GDM1 (cell line): ENCODE measurements at places on chromosomes 3 and 15.
A peak's percentile ranks its signal among the peaks of the same experiment; 100 is the strongest.

DNA sequence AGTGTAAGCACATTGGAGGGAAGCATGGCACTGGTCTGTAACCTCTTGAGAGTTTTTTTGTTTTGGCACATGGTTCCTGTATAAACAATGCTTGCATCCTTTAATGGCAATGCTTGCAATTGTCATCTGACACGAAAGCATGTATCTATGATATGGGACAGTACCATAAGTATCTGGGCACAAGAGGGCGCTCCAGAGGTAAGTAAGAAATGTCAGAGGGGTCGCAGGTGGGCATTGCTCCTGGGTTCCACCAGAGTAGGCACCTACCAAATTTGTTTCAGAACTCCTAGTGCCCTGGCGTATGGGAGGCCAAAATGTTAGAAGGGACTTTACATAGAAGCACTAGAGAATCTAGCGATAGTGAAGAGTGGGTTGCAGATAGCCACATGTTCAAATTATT, 58.7 kb upstream of the BCHE start:
- peak; percentile 8 for DNase-seq

- DNase-seq: no peak
These were observed 33.0 kb downstream of the KBTBD8 start for GRCh38 chr3:67030785-67031740.

DNA sequence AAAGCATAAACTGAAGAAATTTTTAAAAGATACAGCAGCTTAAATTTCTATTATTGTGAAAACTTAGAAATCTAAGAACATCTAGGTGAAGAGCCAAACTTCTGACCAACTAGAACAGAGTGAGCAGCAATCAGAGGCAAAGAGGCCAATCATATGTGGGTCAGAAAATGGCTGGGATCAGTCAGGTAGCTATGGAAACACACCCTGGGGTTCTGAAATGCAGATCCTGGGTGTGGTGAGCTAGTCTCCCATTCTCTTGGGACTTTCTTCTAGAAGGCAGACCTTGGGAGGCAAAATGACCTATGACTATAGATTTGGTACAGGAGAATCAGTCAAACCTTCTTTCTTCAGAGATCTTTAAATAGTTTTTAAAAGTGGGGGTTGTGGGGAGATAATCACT, 385.8 kb downstream of the TBC1D5 start:
- DNase-seq: no peak

DNA sequence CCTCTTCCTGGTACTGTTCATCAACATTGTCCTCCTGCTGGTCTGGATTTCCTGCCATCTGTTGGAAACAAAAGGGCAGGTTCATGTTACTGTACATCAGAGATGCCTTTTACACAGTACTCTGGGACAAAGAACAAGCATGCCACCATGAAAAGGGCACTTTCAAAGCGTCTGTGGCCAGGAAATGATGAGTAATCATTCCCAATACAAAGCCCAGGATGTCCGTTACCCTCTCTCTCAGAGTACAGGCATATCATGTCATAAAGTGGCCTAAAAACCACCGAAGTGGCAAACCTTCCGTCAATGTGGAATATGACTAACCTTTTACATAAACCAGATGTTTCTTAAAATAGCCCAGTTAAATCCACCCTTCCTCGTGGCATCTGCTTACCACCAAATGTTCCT, 71.2 kb downstream of the GOLIM4 start:
- peak; percentile 72 for DNase-seq

DNA sequence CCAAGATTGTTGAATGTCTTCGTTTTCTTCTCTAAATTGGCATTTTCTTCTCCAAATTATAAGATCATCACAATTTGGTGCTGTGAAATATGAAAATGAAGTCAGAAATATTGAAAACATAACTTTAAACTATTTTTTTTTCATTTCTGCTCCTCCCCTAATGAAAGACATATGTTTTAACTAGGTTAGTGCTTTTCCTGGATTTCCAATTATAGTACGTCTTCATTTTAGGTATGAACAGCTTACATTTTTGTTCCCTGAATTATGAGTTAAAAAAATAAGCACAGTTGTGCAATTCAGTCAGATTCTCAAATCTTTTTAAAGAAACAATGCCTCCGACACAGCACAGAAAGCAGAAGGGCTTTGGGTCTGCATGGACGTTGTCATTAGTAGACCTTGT, 83.5 kb upstream of the CFAP20DC start:
- no peak for DNase-seq

DNA sequence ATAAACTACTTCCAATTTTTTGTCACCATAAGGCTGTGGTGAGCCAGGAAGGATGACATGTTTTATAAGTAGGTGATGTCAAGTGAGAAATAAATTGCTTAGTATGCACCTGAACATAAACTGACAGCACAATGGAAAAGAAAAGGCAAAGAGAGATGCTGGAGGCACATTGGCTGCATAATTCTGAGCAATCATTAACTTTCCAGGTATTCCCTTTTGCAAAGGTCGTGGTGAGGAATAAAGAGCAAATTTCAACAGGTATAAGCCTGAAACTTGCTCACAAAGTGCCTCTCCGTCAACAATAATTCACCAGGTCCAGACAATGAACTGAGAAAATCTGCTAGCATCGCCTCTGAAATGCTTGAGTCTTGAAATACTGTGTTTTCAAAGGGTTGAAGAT, 48.2 kb downstream of the ITGB5 start:
- DNase-seq: no peak

GRCh38 chr3:100087198-100087597, 27.1 kb downstream of the FILIP1L start:
- no peak for DNase-seq

GRCh38 chr15:63500265-63501250, 3.8 kb upstream of the USP3 start:
- DNase-seq: no peak

GRCh38 chr3:108380128-108380795, 83.9 kb downstream of the HHLA2 start:
- no peak for DNase-seq

GRCh38 chr3:52406791-52407510, 38.0 kb downstream of the SEMA3G start:
- no peak for DNase-seq

GRCh38 chr3:129106866-129107565, 14.6 kb downstream of the RAB43 start:
- DNase-seq: no peak

DNA sequence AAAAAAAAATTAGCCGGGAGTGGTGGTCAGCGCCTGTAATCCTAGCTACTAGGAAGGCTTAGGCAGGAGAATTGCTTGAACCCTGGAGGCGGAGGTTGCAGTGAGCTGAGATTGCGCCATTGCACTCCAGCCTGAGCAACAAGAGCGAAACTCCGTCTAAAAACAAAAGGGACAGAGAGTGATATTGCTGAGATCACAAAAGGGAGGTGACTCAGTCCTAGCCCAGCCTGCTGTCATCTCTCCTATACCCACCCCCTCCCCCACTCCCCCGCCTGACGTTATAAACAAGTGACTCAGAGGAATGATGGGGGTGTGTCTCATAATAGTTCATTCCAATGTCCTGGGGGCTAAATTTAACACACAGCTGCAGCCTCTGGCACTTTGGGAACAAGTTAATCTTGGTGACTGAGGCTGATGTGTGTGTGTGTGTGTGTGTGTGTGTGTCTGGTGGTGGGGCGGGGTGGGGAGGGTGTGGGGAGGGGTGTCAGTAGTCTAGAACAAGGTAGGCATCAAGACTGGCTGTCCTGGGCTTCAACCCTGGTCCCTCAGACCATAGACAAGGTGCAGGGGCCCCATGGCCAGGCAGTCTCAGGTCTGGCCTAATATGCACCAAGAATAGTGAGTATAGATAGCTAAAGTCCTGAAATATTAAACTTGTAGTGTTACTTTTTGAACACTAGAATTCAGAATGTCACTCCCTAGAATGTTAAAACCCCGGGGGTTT, 1.3 kb upstream of the KLHL40 start:
- no peak for DNase-seq

DNA sequence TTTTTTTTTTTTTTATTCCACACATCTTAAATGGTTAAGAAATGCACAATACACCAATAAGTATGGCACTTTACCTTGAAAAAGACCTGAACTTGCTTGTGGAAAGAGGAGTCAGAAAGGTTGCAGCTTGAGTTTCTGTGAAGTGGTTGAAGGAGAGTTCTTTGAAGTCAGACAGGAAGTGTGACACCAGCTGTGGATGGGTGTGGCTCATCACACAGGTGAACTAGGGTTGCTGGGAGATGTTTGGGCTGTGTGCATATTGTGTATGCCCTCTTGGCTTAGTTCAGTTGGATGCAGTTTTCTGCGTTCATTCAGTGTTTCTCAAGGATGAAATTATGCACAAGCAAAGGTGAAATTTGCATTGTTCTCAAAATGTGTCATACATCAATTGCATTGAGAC, 6.3 kb downstream of the AEN start:
- DNase-seq: no peak

DNA sequence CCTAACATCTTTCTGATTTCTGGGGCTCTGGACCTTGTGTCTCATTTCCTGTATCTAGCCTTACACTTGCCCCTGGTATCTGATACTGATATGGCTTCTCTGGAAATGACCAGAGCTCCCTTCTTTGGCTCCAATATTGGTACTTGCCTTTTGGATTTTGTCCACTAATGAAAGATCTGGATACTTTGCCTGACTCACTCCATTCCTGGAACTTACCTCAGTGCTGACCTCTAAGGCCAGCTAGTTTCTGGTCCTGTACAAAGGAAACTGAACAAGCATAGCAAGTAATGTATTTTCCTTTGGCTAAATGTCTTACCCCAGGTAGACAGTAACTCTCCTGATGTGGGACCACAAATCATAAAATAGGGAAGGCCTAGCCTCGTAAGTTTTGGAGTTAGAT, 93.8 kb upstream of the SLC4A7 start:
- no peak for DNase-seq

GRCh38 chr3:132966374-132966773, 71.8 kb upstream of the TMEM108 start:
- DNase-seq: no peak

DNA sequence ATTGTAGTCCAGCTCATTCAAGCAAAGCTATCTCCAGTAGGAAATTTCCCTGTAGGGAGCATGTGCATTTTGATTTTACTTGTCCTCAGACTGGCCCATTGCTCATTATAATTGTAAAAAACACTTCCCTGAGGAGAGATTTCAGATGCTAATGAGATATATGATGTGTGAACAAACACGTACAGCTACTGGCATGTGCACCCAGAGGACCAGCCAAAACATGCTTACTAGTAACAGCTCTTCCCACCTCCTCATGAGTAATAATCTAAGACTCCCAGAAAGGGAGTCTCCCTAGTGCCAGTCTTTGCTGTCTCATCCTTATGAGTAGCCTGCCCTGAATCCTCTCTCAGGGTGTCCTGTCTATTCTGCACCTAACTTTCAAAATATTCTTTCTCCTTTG, 43.4 kb downstream of the FBXO22 start:
- DNase-seq: no peak

DNA sequence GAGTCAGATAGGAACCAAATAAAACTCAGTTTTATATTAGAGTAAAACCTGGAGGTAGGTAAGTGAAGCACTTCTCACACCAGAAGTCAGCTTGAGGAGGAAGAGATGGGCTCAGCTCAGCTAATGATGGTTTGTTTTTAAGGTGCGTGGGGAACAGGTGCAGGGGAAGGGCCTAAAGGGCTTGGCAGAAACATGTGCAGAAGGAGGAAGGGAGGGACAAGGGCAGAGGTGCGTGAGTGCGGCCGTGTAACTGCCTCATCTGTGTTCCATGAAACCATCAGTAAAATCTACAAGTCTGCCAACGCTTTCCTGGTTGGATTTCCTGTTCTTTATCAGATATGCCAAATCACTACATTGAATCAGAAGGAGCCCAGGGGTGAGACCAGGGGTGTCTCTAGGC, 19.9 kb downstream of the FYCO1 start:
- no peak for DNase-seq

DNA sequence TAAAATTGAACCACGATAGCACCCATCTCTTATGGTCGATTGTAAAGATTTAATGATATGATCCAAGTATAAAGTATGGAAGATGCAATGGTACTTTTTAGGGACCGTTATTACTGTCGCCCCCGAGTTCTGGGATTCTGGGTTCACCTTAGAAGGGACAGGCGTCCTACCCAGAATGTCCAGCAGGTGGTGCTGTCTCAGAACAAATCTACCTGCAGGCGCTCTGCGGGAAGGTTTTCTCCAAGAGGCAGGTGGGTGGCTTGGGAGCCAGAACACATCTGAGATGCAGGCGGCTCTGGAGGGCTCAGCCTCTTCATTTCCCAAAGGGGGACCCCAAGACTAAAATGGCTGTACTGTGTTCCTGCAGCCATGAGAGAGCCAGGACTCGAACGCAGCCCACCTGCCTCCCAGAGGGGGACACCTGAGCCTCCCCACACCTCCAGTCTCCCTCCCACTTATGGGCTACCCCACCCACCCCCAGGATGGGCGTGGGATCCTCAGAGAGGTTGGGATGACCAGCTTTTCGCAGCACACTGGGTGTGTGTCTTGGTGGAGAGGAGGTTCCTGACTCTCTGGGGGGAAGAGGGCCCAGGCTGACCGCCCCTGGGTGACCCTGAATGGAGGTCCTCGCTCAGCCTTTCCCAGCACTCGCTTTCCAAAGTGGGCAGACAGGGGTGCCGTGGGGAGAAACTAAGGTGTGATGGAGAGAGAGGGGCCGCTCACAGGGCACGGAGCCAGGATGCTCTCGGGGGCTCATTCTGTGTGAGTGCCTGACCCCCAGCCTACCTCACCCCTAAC, 28.1 kb upstream of the CORO2B start:
- peak; percentile 8 for DNase-seq

- DNase-seq: no peak
These were observed 488.2 kb upstream of the ROBO2 start for GRCh38 chr3:76551739-76552138.

- DNase-seq: no peak
These were observed 22.4 kb downstream of the DUOX2 start for GRCh38 chr15:45091576-45091975.

DNA sequence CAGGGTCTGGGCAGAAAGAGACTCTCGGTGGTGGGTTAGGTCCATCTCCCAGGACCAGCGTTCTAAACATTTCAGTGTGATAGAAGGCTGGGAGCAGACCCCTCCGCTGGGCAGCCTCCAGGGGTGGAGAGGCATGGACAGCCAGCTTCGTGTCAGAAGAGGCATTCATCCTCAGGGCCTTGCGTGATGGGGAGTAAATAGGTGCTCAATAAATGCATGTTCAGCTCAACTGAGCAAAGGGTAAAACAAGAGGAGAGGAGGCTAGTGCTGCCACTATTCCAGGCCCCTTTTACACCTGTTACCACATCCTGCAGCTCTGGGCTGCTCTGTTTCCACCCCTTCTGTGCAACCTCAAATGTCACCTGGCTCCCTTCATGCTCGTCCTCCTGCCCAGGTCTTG, 49.0 kb downstream of the SEMA5B start:
- no peak for DNase-seq

GRCh38 chr3:167976516-167977361, 119.0 kb downstream of the GOLIM4 start:
- no peak for DNase-seq

DNA sequence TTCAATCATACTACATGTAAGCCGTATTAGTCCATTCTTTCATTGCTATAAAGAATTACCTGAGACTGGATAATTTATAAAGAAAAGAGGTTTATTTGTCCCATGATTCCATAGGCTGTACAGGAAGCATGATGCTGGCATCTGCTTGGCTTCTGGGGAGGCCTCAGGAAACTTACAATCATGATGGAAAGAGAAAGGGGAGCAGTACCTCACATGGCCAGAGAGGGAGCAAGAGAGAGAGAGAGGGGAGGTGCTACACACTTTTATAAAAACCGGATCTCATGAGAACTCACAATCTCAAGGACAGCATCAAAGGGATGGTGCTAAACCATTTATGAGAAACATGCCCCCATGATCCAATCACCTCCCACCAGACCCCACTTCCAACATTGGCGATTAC, 14.3 kb upstream of the CLASP2 start:
- DNase-seq: no peak

- DNase-seq: no peak
These were observed 14.3 kb downstream of the KLHL6 start for GRCh38 chr3:183541235-183541655.

- no peak for DNase-seq
These were observed 51.6 kb downstream of the RARB start for GRCh38 chr3:25479727-25480010.
